ENCODE measurements at places on chromosomes 5 and 9. TPM values are rescaled to one million over a fixed set of nuclear protein-coding genes. Genes with fewer than 3 reads are reported as not detected.

Gene PPP2R2B
- total RNA-seq: 2.4 TPM

DNA sequence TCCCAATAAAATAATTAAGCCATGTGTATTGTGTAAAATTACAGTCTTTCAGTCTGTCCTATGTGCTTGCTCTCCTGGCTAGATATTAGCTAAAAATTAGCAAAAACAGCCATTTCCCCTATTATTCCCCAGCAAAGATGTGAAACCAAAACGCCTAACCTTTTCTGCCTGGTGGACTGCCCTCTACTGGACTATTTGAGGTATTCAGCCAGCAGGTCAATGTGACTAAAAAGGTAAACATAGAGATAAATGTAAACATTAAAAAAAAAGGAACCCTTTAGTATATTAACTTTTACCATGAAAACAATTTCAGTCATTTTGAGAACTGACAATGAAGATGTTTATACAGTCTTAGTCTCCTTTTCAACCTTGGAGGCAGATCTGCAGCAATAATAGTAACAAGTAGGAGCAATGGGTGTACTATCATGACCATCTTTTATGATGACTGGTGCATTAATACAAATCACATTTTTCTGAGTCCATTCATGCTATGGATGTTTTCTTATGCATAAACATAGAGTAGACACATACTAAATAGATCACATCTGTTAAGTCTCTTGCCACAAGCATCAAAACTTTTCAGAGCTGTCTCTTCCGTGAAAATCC, 10.1 kb downstream of the ATG12 start:
- peak; percentile 66 for DNase-seq
- no peaks in the 10 kb centered on the region for H3K4me1 ChIP-seq
- H3K4me3 ChIP-seq: no peak overlapping the region
- H3K36me3 ChIP-seq: peaks cover 47% of the 10 kb centered on the region

DNA sequence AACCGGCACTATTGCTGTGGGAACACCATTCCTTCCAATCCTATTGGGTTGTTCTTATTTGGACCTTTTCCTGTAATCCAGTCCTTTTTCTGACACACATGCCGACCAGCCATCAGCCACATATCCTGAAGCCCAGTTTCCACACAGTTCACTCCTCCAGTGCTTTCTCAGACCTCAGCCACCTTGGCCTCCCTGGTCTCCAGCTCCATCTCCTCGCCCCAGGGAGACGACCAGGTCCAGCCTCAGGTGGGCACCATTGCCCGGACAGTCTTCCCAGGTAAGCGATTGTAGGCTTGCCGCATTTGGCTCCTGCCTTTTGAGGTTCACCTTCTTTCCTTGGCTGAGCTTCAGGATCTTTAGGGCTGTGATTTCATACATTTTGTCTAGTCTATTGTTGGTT, 15.2 kb upstream of the TERT start:
- H3K27ac ChIP-seq: no peak overlapping the region
- H3K4me1 ChIP-seq: peaks cover 7% of the 10 kb centered on the region
- no peak overlapping the region for H3K4me3 ChIP-seq
- no peaks in the 10 kb centered on the region for H3K36me3 ChIP-seq
- no peaks in the 10 kb centered on the region for H3K27me3 ChIP-seq

Gene IFNA2
- total RNA-seq: not detected

Gene PPP3R2
- not detected for total RNA-seq

Gene ZFP37
- total RNA-seq: not detected

DNA sequence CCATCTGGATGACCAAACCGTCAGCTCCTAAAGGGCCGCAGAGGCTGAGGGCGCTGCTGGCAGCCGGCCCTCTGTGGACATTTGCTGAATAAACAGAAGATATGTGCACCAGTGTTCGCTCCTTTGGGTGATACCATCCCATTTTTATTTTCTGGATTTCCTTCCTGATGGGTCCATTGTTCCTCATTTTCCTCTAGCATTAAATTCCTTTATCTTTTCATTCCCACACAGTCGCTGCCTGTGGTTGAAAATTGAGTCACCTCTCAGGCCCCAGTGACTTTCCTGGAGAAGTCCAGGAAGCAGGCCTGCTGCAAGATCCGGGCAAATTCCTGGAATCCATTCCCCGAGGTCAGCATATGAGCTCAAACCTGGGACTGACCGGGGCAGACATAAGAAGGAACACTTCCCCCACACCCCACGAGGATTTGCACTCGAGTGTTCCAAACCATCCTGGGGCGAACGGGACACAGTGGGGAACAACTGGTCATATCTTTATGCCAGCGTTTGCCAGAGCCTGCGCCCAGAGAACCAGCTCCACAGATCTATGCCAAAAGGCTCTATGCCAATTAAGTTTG, 86.7 kb upstream of the PCA3 start:
- H3K4me3 ChIP-seq: no peak overlapping the region
- no peaks in the 10 kb centered on the region for H3K4me1 ChIP-seq

GRCh38 chr5:143166661-143167420, 236.6 kb downstream of the NR3C1 start:
- no peaks in the 10 kb centered on the region for H3K4me1 ChIP-seq
- DNase-seq: no peak
- no peaks in the 10 kb centered on the region for H3K36me3 ChIP-seq
- H3K27ac ChIP-seq: no peak overlapping the region
- H3K27me3 ChIP-seq: no peaks in the 10 kb centered on the region

Gene TMEM171
- total RNA-seq: 2.4 TPM

GRCh38 chr9:86459191-86459590, 105.0 kb upstream of the TUT7 start:
- DNase-seq: no peak
- H3K27me3 ChIP-seq: peaks cover 24% of the 10 kb centered on the region
- H3K4me1 ChIP-seq: no peaks in the 10 kb centered on the region
- no peak overlapping the region for H3K27ac ChIP-seq

Gene FCN1
- not detected for total RNA-seq

Gene IL5
- total RNA-seq: not detected

GRCh38 chr5:102875721-102876123, 120.6 kb downstream of the PAM start:
- no peak for DNase-seq
- H3K27ac ChIP-seq: no peak overlapping the region
- H3K4me1 ChIP-seq: peaks cover 7% of the 10 kb centered on the region
- H3K36me3 ChIP-seq: no peaks in the 10 kb centered on the region
- no peaks in the 10 kb centered on the region for H3K27me3 ChIP-seq

GRCh38 chr5:113061846-113062780, 85.5 kb downstream of the DCP2 start:
- H3K27me3 ChIP-seq: no peaks in the 10 kb centered on the region
- peaks cover 21% of the 10 kb centered on the region for H3K4me1 ChIP-seq
- H3K36me3 ChIP-seq: no peaks in the 10 kb centered on the region
- peak; percentile 64 for DNase-seq
- no peak overlapping the region for H3K4me3 ChIP-seq

DNA sequence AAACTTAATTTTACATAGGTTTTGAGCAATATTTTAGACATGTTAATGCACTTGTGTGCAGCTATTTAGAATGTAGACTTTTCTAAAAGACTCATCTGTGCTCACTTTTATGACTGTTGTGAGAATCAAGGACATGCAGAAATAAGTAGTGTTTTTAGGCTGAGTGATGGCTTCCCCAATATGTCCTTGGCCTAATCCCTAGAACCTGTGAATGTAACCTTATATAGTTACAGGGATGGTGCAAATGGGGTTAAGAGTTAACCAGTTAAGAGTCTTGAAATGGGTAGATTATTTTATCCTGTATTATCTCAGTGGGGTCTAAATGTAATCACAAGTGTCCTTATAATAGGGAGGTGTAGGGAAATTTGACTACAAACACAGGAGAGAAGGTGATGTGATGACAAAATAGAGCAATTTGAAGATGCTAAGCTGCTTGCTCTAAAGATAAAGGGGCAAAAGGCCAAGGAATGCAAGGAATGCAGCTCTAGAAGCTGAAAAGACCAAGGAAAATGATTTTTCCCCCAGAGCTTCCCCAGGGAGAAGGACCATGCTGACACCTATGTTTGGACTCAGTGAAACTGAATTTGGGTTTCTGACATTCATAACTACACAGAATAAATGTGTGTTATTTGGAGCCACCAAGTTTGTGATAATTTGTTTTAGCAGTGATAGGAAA, 298.0 kb upstream of the PAPPA start:
- H3K27me3 ChIP-seq: no peaks in the 10 kb centered on the region
- no peak for DNase-seq
- H3K27ac ChIP-seq: no peak overlapping the region
- H3K36me3 ChIP-seq: no peaks in the 10 kb centered on the region
- 0 out of 2 replicates have a peak, but pooled peaks cover 4% of the 10 kb centered on the region for H3K4me1 ChIP-seq

GRCh38 chr5:126818736-126819135, 41.8 kb downstream of the LMNB1 start:
- peaks cover 67% of the 10 kb centered on the region for H3K36me3 ChIP-seq
- H3K4me3 ChIP-seq: no peak overlapping the region

Gene CDH9
- not detected for total RNA-seq

DNA sequence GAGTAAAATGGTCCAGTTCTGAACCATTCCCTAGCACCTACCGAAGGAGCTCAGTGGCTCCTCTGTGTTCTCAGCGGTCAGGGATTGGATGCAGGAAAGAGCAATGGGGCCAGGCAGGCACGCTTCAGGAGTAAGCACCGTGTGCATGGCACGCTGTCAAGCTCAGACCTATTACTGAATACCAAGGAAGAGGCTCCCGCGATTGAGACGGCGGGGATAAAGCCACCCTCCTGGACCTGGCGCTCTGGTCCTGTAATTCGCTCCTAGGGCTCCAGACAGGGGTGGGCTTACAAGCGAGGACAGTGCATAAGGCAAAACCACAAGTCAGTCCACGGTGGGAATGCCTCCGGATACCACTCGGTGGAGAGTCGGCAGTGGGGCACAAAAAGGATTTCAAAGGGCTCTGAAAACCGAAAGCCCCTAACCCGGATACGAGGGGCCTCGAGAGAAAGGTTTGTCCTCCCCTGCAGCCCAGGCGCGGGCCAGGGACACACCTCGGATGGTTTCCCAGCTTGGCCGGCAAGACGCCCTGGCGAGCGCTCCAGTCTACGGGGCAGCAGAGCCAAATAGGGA, 988 bp downstream of the OXCT1 start:
- no peaks in the 10 kb centered on the region for H3K36me3 ChIP-seq
- peaks cover 27% of the 10 kb centered on the region for H3K4me1 ChIP-seq
- peak; percentile 31 for DNase-seq
- peak overlapping the region; percentile 77 for H3K4me3 ChIP-seq
- no peak overlapping the region for H3K27ac ChIP-seq

Gene SMIM33
- not detected for total RNA-seq

DNA sequence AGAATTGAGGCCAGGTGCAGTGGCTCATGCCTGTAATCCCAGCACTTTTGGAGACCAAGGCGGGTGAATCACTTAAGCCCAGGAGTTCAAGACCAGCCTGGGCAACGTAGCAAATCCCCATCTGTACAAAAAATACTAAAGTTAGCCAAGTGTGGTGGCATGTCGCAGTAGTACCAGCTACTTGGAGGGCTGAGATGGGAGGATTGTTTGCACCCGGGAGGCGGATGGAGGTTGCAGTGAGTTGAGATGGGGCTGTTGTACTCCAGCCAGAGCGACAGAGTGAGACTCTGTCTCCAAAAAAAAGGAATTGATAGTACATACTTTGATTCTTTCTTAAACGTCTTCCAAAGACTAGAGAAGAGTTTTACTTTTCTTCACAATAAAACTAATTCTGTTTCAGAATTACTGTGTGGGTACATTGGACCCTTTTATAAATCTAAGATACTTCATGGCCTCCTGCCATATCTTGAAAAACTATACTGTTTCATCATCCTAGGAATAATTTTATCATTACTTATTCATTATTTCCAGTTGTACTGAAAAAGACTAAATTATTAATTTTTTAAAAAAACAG, 132.0 kb upstream of the GRHPR start:
- H3K4me1 ChIP-seq: peaks cover 10% of the 10 kb centered on the region
- H3K36me3 ChIP-seq: no peaks in the 10 kb centered on the region
- no peak overlapping the region for H3K4me3 ChIP-seq
- H3K27ac ChIP-seq: peak overlapping the region; percentile 60
- no peaks in the 10 kb centered on the region for H3K27me3 ChIP-seq

- H3K36me3 ChIP-seq: no peaks in the 10 kb centered on the region
- H3K4me3 ChIP-seq: no peak overlapping the region
- peaks cover 38% of the 10 kb centered on the region for H3K27me3 ChIP-seq
- no peak overlapping the region for H3K27ac ChIP-seq
- no peaks in the 10 kb centered on the region for H3K4me1 ChIP-seq
These were observed 271.6 kb downstream of the RAB3C start for GRCh38 chr5:58854441-58854840.

- peaks cover 19% of the 10 kb centered on the region for H3K4me1 ChIP-seq
- no peaks in the 10 kb centered on the region for H3K36me3 ChIP-seq
- DNase-seq: no peak
- H3K4me3 ChIP-seq: no peak overlapping the region
- no peaks in the 10 kb centered on the region for H3K27me3 ChIP-seq
- H3K27ac ChIP-seq: no peak overlapping the region
These were observed 967 bp downstream of the ANKRD31 start for GRCh38 chr5:75235711-75236110.

Gene ZNF454
- not detected for total RNA-seq

DNA sequence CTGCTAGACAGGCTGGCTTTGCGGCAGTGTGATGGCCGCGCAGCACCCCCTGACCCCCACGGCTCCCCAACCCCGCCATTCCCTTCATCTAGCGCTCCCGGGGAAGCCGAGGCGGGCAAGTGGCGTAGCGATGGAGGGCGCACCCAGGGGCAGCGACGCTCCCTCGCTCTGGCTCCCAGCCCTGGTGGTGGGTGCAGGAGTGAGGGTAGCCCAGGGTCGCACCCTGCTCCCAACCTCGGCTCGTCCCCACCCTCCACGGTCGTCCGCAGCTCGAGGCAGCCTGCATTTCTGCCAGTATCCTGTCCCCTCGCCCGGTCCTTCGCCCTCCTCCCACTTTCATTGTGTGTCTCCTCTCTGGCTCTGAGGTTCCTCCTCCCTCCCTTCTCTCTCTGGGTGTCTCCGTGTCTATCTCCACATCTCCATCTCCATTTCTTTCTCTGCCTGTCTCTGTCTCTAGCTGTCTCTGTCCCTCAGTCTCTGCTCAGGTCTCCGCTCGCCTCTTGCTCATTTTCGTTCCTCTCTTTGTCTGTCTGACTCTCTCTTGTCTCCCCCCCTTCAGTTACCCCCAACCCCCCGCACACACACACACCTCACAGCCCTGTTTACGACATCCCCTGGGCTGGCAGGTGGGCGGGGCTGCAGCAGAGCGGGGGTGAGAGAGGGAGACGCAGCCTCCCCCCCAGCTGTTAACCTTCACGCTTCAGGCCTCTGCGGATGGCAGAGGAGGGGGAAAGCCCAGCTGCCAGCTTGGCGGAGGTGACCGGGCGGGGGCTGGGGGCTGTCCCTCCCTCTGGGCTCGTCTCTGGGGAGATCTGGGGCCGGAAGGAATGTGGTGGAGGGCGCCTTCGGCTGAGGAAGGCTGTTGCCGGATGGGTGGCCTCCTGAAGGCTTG, 48.7 kb upstream of the PSD2 start:
- no peak for DNase-seq
- H3K27me3 ChIP-seq: peaks cover 29% of the 10 kb centered on the region
- no peaks in the 10 kb centered on the region for H3K36me3 ChIP-seq
- no peak overlapping the region for H3K27ac ChIP-seq

Gene GLDC
- 8.1 TPM for total RNA-seq

Gene APBA1
- 0.07 TPM for total RNA-seq

GRCh38 chr5:120252839-120253238, 211.3 kb upstream of the PRR16 start:
- H3K27me3 ChIP-seq: no peaks in the 10 kb centered on the region
- H3K36me3 ChIP-seq: no peaks in the 10 kb centered on the region
- DNase-seq: peak; percentile 34
- H3K27ac ChIP-seq: no peak overlapping the region
- H3K4me1 ChIP-seq: peaks cover 5% of the 10 kb centered on the region
